ENCODE measurements at places on chromosomes 6 and 20.

- DNase-seq, result no peak
Measured at GRCh38 chr20:49833483-49833882, 20.9 kb downstream of the SLC9A8 start.

- DNase-seq, result no peak
Measured at GRCh38 chr20:21936261-21936660, 230.8 kb downstream of the PAX1 start.

DNA sequence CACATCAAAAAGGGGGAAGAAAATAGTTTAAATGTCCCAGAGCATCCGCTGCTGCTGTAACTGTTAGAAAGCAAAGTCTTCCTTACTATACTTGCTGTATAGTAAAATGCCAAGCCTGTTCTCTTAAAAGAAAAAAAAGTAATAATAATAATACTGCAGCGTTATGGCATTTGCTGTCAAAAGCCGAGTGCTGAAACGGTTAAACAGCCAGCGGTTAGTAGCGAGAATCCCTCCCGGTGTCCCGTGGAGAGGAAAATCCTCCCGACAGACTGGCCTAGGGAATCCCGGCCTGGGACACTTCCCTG, 19.5 kb upstream of the NFATC2 start:
- no peak for DNase-seq

GRCh38 chr6:170292407-170293158, 1.7 kb upstream of the DLL1 start:
- DNase-seq, result no peak

GRCh38 chr20:4869290-4870193, 131.8 kb downstream of the SLC23A2 start:
- DNase-seq, result no peak

DNA sequence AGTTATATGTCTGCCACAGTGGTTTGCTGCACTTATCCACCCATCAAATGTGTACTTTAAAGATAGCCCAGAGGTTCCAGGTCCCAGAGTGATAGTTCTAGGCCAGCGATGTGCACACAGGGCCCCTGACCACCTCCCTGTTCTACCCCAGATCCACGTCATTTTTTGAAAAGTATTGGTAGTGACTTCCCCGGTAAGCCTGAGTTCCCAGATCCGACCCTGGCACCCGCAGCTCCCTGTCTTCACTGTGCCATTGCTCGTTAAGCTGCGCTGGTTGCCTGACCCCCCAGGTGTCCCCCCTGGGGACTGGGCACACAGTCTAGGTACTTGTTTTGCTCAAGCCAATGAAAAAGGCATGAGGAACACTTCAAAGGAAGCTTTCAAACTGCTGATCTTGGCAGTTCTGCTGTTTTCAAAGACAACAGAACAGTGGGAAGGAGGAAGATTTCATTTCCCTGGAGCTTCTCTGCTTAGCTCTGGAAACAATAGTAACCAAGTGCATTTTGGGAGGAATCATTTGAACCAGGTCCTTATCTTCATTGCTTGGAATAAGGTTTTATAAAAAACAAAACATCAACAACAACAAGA, 116.3 kb upstream of the TAB2 start:
- DNase-seq, result no peak

- no peak for DNase-seq
Measured at GRCh38 chr20:37407573-37408002, 61.6 kb downstream of the SRC start.

DNA sequence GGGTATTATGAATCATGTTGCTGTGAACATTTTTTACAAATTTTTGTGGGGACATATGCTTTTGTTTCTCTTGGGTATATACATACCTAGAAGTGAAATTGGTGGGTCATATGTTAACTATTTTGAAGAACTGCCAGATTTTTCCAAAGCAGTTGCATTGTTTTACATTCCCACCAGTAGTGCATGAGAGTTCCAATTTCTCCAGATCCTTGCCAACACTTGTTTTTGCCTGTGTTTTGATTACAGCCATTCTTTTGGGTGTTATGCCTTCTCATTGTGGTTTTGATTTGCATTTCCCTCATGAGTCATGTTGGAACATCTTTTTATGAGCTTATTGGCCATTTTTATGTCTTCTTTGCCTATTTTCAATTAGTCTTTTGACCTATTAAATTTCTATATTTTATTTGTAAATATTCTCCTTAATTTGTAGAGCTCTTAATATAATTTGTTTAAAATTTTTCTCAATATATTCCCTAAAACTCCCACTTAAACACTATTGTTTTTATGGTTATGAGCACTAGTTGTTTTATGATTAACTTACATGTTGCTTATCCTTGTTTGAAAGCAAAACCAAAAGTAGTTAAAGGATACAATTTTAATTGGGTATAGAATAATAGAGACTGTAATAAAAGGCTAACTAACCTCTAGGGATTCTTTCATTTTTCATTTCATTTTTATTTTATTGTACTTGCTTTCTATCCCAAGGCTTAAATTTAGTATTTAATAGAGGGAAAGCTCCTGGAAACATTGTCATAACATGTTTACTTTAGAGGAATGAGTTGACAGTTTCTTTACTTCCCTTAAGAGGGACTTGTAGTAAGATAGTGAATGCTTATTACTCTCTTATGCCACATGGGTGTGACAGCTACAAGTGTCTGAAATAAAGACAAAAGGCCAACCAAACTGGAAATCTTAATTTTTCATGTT, 5.5 kb downstream of the UBR2 start:
- DNase-seq, result no peak

Measured in T-helper 17 cell (primary cell).